ENCODE measurements at places on chromosomes 3 and 15.

DNA sequence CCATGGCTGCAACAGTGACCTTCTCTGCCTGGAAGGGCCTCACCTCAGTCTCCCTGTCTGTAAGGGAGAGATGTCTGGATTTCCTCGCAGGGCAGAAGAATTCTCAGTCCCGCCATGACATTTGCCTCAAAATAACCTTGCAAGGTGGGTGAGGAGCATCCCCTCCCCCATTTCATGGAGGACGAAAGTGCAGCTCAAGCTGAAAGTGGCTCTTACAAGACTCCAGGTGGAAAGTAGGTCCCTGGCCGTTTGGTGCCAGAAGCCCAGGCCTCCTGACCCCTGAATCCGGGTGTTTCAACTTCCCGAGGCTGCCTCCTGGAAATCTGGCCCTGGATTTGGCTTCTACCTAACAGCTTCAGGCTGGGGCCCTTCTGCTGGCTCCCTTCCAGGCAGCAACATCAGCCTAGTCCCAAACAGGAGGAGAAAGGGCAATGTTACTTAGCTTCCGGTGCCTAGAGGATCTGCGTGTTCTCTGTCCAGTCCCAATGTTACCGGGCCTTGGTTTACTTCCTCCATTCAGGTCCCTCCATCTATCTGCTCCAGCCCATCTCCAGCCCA, 769 bp upstream of the CSPG4 start:
- DNase-seq = no peak

DNA sequence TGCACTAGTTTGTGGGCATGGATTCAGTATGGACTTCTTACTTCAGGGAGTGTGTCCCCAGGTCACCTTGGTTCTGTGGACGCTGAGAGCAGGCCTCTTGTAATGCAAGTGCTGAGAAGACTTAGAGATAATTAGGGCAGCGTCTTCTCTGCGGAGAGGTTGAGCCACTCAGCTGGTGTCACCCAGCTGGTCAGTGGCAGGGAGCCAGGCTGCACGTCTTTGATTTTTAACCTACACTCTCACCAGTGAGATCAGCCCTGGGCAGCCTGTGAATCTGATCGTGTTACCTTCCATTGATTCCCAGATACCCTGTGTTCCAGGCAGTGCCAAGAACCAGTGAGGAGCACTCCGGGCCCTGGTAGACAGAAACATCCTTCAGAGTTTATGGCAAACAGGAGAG, 92.6 kb downstream of the SLCO3A1 start:
- no peak for DNase-seq

DNA sequence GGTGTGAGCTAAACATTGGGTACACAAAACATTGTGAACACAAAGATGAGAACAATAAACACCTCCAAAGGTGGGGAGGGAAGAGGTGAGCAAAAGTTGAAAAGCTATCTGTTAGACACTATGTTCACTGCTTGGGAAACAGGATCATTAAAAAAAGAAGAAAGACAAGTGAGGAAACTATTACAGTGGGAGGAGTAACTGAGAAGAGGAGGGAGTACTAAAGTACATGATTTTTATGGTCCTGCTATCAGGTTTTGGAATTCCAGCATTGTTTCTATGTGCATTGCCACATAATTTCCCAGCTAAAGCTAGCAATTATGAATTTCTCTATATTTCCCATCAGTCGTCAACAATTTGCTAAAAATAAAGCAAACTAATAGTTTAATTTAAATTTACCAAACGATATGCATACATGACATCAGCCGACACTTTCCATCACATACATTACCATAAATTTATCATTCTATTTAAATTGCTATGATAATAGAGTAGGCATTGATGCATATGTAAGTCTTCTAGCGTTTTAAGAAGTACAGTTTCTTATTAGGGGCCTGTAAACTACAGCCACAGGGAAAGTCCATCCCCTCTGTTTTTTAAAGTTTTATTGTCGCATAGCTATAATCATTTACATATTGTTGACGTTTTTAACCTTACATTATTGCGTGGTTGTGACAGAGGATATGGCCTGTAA, 221.8 kb downstream of the CHL1 start:
- no peak for DNase-seq

DNA sequence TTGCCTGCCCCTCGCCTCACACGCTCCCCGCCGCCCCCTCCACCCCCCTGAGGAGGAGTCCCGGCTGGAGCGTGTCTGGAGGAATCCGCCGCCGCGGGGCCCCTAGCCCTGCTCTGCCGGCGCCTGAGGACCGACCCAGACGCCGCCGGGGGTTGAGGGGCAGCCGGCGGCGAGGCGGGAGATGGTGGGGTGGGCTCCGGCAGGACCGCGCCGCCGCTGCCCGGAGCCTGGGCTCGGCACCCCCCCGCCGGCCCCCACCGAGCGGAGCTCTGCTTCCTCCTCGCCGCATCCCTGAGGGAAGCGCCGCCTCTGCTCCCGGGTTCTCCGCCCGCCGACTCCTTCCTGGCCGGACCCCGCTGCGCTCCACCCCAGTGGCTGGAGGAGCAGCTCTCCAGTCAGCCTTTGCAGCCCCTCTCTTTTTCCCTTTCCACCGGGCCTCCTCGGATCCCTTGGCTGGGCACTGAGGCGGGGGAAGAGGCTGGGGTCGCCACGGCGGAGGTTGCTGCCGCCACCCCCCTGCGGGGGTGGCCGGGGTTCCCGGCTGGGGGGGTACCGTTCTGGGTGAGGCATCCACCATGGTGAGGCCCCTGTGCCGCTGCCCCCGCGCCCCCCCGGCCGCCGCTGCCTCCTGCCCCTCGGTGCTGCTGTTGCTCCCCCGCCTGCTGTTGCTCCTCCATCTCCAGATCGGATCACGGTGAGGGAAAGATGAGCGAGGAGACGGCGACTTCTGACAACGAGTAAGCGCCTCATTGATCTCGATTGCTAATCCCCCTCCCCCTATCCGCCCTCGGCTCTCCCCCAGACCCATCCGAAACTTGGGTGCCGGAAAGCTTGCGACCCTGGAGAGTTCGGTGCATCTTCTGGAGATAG, at the start of gene SPRED1:
Gene SPRED1, plus strand, starts transcription at position 356 of the 870 bp plus-strand sequence. Its CDS starts 350 bp downstream, at position 706.
- peak; percentile 29 for DNase-seq

DNA sequence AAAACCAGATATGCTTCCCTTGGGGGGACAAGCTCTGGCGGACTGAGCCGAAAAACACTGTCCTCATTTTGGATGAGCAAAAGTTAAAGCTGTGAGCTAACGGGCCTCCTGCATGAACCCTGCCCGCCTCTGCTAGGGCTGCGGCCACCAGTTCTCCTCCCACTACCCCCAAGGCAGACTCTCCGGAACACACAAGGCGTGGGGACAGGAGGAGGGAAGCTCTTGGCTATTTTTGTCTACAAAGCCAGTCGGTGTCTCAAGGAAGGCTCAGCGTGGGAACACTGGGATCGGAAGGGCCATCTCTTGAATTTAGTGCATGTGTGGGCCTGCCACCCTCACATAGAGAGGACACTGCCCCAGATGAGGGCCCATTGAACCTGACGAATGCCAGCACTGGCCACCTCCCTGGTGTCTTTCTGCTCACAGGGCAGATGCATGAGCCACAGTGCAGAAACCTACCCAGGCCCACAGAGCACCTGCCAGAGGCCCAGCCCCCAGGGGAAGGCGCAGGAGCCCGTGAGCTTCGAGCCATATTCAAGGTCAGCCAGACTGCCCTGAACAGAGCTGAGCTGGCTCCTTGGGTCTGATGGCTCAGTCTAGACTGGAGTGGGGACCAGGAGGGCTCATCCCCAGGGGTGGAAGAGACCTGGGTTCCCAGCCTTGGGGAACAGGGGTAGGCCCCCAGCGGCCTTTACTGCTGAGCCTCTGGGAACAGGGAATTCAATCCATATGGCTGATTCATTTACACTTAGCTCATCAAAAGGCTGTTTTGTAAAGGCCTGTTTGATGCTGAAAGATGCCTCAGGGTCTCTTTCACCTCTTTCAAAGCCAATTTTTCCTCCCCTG, 38.3 kb downstream of the HCN4 start:
- no peak for DNase-seq

DNA sequence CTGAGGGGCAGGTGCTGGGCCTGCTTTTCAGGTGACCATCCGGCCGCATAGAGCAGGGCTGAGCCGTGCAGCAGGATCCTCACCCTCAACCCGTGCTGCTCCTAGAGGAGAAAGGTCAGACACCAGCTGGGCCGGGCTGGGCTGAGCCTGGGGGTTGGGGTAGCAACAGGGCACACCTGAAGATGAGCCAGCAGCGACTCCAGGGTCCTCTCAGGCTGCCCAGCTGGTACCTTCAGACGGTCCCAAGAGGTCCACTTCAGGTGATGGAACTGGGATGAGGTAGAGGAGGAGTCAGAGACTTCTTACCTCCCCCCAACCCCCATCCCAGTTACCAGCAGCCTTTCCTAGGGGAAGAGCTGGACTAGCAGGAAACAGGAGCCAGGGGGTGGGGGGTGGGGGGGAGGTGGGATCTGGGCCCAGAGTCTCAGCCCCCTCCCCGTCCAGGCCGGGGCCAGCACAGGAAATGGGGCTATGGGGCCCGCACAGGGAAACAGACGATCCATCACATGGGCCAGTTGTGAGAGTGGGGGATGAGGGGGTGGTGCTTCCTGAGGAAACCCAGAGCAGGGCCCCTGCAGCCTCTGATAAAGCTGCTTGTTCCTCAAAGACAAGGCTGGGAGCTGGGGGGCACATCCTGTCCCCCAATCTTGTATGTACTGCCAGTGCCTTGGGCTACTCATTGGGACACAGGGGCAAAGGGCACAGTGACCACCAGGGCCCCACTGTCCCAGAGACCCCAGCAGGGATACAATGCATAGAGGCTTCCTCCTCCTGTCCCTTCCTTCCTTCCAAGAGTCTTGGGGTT, 3.0 kb downstream of the INKA1 start:
- DNase-seq = no peak

DNA sequence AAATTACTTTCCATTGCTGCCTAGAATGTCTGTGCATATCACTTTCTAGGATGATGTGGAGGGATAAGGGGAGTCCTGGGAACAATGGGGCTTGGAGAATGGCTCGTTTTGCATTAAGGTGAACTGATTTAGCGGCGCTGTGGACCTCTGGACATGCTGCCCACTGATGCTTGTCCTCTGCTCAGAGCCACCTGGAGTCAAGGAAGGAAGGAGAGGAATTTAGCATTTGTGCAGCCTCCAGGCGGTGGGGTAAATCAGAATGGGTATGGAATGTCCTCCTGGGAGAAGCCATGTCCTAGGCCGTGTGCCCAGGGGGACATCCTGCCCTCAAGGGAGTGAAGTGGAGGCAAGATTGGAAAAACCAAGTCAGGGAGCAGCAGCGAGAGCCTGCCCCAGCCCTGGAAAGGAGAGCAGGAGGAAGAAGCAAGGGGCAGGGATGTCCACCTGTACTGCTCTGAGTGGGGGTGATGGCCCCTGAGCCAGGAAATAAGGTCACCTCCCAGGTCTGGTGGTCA, 37.8 kb downstream of the KY start:
- no peak for DNase-seq

DNA sequence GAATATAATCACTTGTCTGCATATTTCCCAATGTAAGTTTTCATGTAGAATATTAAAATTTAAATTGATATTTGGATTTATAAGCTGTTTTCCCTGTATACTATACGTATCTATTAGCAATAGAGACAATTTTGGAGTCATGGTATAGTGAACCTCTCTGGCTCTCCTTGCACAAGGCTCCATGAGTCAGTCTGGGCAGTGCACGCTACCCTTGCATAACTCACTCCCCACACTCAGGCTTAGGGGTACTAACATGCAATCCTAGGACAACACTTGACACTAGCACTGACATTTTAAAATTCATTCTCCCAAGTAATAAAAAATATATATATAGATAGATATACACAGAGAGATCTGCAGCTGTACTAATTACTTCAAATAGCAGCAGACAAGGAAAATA, 39.2 kb downstream of the SLC24A1 start:
- no peak for DNase-seq

DNA sequence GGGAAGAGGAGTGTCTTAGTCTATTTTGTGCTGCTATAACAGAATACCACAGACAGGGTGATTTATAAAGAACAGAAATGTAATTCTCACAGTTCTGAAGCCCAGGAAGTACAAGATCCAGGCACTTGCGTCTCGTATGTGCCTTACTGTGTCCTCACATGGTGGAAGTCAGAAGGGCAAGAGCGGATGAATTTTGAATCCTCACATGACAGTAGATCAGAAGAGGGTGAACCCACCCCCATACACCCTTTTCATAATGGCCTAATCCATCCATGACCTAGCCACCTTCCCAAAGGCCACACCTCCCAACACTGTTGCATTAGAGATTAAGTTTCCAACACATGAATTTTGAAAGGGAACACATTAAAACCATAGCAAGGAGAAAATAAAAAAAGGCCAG, 18.7 kb upstream of the ANXA2 start:
- no peak for DNase-seq

DNA sequence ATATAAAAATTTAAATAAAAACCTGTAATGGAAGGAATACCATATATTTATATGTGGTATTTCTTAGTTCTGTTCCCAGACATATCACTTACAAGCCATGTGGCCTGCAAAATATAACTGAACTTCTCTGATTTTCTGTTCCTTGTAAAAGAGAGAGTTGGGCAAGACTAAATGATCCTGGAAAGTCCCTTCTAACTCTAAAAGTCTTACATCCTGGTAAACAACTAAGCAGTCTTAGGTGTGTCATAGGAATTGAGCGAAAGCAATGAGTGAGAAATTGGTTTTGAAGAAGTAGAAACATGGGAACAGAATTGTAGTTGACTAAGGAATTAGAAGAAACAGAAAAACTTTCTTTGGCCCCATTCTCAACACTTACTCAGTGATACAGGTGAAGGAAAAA, 25.3 kb upstream of the IL20RB start:
- DNase-seq = no peak

GRCh38 chr15:70556779-70557178, 206.6 kb downstream of the UACA start:
- no peak for DNase-seq

DNA sequence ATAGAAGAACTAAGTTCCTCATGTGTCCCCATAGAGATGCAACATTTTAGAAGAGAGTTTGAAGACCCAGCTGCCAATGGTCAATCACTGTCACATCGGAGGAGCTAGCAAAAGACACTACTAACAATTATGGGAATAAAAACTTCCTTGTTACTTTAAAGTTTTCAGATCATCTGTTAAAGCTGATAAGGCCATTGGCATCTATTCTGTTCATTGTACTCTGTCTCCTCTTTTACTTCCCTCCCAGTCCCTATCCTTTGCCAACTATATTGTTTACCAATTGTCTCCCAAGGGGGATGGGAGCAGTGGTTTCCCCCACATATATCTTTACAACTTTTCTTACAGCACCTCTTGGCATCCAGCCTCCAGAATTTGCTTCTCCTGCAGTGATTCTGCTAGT, 81.0 kb downstream of the FAM174B start:
- DNase-seq = no peak

DNA sequence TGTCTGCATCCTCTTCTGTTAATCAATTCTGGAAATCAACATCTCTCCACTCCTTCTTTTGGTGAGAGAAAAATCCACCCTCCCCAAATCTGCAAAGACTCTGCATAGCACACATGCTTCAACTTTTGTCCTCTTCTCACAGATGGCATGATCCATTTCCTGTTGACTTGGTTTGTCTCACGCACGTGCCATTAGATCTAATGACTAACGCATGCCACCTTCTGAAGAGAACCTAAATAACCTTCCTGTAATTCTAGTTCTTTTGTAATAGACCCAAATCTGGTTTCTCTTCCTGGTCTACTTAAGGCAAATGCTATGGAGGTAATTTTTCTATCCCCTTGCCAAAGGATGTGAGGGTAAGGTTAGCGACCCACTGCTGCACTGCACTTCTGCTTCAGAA, 51.0 kb upstream of the ATOSA start:
- no peak for DNase-seq

All from H54 (cell line).